NCI-H226 (cell line): ENCODE measurements at places on chromosomes 3 and 15.

GRCh38 chr15:66740802-66741201 is 38.8 kb downstream of the SMAD6 start:
- DNase-seq, result no peak

DNA sequence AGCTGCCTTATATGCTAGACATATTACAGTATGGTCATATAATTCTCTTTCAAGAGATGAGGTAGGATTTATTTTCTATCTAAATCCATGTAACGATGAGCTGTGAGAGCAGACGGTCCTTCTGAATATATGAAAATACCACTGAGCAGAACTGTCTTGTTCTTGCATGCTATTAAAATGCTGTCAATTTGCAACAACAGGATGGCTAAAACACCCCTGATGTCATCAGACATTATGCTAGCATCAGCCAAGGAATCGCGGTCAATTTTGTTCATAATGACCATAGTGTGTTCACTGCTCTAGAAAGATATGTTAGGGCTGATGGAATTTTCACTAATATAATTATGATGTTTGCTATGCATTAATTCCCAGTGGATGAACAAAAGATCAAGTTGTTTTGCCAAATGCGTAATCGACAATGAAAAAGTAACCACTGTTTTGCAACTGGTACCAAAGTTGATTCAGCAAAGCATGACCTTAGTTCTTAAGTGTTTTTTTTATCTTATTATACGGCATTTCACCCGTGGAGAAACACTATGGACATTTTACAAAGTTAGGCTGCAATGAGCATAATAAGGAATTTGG is 765.4 kb upstream of the NR2F2 start:
- no peak for DNase-seq

- DNase-seq, result peak; percentile 94
These were observed 34.6 kb downstream of the BTD start for GRCh38 chr3:15636028-15636709.

DNA sequence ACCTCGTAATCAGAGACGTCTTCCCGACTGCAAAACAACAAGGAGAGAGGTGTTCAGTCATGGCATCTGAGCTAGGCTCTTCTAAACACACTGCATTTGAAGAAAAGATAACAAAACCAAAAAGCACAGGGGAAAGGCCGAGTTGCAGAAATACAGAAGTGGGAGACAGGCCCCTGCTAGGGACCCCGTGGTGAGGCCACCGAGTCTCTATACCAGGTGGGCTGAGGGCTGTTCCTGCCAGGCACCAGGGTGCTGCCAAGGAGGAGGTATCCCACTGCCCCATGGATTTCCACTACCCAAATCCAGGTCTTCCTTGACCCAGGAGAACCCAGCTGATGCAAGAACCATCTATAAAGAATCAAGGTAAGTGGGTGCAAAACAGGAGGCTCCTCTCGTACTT is 31.1 kb downstream of the RAB6B start:
- no peak for DNase-seq

GRCh38 chr3:43537225-43537624 is 84.6 kb downstream of the ANO10 start:
- no peak for DNase-seq

- DNase-seq, result peak; percentile 22
These were observed 112.5 kb upstream of the TGFBR2 start for GRCh38 chr3:30493911-30494311.

GRCh38 chr15:35698966-35699575 is 153.1 kb upstream of the DPH6 start:
- no peak for DNase-seq

- no peak for DNase-seq
These were observed 44.2 kb upstream of the GATA2 start for GRCh38 chr3:128537091-128537703.

- DNase-seq, result no peak
These were observed 942 bp downstream of the ELP6 start for GRCh38 chr3:47512416-47513124.

- peak; percentile 97 for DNase-seq
These were observed 27.0 kb downstream of the ALDH1A2 start for GRCh38 chr15:58038426-58039078.

DNA sequence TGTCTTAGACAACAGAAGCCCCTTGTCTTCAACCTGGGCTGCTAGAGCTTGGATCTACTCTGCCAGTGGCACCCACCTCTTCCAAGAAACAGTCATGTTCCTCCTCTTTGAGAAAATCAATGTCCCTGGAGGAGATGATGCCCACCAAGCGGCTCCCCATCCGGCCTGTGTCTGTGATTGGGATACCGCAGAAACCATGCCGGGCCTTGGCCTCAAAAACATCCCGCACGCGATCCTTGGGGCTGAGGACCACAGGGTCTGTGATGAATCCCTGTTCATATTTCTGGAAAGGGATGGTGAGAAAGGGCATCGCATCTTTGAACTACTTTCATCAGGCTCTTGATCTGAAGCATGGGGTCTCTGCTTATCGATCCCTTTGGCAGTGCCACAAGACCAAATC is 1.6 kb downstream of the IMPDH2 start:
- no peak for DNase-seq
